Cerebellum (tissue), 4 donors: ENCODE measurements at places on chromosomes 7 and 10.
A peak's percentile ranks its signal among the peaks of the same experiment; 100 is the strongest.

- DNase-seq: no peak
These were observed 53.2 kb downstream of the NPY start for GRCh38 chr7:24337180-24337579.

GRCh38 chr7:45240926-45241325 lies 83.3 kb downstream of the RAMP3 start:
- no peak for DNase-seq

DNA sequence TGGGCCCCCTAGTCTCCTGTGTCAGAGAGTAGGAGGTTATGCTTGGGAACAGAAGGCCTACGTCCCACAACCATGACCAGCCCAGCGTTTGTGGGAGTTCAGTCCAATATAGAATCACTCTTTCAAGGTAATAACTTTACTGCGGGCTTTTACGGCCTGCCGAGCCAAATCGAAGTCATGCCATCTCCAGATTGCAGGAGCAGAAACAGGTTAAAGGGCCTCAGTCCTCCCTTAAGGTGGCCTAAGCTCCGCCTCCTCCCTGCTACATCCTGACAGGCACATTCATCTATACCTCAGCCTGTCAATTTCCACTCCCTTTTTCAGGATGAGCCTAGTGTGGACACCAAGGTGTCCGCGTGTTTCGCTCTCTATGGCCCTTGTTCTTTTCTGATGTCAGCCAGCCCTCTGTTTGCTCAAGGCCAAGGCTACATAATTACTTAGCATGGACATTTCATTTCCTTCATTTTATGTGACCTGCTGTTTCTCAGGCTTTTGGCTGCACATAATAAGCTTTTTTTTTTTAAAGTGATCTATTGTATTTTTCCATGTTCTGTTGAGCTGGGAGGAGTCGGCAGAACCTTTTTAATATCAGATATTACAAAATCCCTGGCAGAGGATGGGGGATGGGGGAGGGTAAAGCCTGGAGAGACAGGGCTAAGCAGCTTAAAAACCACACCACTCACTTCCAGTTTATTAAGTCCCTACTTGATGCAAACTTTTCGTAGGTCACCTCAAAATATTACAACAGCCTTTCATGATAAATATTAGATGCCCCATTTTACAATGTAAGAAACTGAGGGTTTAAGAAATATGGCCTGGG lies 84.6 kb downstream of the CACNB2 start:
- DNase-seq: no peak

GRCh38 chr10:117860823-117861222 lies 185.9 kb downstream of the RAB11FIP2 start:
- no peak for DNase-seq

DNA sequence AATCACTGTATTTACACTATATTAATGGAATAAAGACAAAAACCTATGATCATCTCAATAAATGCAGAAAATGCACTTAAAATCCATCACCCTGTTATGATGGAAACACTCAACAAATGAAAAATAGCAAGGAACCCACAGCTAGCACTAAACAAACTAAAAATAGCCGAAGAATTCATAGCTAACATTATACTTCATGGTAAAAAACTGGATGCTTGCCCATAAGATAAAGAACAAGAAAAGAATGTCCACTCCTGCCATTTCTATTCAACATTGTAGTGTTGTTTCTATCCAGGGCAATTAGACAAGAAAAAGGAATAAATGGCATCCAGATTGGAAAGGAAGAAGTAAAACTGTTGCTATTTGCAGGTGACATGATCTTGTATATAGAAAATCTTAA lies 142.1 kb downstream of the STK31 start:
- no peak for DNase-seq

- no peak for DNase-seq
These were observed 337.6 kb downstream of the CDC14C start for GRCh38 chr7:49261928-49262327.

GRCh38 chr7:157418204-157419034 lies 81.6 kb downstream of the DNAJB6 start:
- no peak for DNase-seq

GRCh38 chr7:22563621-22564241 lies 63.7 kb upstream of the STEAP1B start:
- no peak for DNase-seq

- no peak for DNase-seq
These were observed 6.0 kb upstream of the NANOS1 start for GRCh38 chr10:119023553-119023868.

GRCh38 chr7:983004-983615 lies at the start of gene CYP2W1:
TSS of gene CYP2W1 (plus strand) at chr7:983181. CDS start at chr7:983212, 31 bp downstream.
- DNase-seq: no peak

DNA sequence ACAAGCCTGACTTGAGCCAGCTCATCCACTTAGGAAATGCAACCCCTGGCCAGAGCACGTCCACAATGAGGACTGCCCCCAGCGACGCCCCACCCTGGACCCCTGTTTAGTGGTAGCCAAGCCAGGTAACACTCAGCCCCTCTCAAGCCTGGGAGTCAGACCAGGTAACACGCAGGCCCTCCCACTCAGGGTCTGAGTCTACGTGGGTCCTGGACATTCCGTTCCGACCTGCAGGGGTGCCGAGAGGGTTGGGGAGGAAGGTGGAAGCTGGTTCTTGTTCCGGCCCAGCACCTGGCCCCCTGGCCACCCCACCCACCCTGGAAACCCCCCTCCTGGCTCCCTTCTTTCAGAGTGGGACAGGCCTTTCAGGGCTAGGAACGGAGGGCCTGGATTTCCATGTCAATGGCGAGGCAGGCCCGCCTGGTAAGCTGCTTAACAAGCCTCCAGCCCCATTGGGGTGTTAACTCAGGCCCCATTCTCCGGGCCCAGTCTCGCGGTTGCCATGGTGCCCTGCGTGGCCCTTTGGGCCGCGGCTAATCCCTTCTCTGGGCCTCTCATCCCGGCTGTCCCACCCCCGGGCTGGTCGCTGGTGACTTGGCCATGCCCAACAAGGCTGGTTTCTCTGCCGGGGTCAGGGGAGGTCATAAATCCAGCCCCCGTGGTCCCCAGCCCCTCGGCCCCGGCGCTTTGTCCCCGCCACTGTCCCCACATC lies 19.7 kb upstream of the LFNG start:
- no peak for DNase-seq

DNA sequence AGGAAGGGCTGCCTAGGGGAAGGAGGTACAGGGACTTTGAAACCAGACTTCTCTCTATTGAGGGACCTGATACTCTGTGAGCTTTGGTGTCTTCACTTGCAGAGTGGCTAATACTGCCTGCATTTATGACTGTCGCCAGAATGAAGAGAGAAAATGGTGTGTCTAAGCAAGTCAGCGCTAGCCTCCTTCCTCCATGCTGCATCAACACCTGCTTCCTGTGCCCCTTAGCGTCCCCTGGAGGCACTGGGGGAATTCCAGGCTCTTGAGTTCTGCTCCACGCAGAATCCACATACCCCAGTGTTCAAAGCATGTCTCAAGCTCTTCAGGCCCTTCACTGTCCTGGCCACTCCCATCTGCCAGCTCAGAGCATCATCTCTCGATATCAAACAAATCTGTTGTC lies 140.5 kb downstream of the PKD1L1 start:
- DNase-seq: no peak

DNA sequence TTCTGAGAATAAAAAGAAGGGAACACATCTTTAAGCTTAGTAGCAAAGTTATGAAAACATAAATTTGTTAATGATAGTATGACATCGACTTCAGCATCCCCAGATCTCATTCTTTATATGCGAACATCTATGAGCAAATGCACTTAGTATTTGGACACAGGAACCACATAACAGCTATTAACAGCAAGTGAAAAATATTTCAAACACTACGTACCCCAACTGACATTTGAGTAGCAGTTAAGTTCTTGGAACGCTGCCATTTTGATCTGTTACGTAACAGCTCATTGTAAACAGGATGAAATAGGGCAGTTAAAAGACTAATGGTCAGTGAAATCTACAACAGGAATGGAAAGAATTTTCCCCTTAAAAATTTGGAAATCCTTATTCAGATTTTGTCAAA lies 428.9 kb downstream of the TNS3 start:
- DNase-seq: peak; percentile 13

DNA sequence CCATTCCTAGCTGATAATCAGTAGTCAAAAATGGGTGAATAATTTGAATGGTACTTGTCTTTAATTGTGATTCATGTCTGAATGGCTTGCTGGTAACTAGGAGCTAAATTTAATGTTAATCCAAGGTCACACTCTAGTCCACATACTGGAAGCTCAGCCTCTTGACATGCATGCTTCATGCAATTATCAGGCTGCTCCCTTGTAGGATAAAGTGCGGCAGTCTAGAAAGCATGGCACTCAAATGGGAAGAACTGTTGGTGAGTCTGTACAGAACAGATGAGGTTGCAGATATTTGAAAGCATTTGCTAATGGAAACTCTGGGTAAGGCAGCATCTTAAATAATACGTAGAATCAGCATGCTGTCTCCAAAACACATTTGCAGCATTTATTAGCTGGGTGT lies 499.4 kb downstream of the AUTS2 start:
- DNase-seq: no peak

GRCh38 chr7:142508251-142508650 lies 241.0 kb upstream of the PRSS1 start:
- no peak for DNase-seq

- DNase-seq: no peak
These were observed 5.3 kb downstream of the CPXM2 start for GRCh38 chr10:123886292-123886691.

- no peak for DNase-seq
These were observed 91.7 kb upstream of the PITRM1 start for GRCh38 chr10:3264161-3264761.

- DNase-seq: no peak
These were observed 1.2 kb downstream of the BMI1 start for GRCh38 chr10:22321924-22322640.

GRCh38 chr7:7449055-7449454 lies 86.6 kb downstream of the COL28A1 start:
- DNase-seq: no peak

- DNase-seq: no peak
These were observed 24.6 kb upstream of the BMPER start for GRCh38 chr7:33880787-33881186.

DNA sequence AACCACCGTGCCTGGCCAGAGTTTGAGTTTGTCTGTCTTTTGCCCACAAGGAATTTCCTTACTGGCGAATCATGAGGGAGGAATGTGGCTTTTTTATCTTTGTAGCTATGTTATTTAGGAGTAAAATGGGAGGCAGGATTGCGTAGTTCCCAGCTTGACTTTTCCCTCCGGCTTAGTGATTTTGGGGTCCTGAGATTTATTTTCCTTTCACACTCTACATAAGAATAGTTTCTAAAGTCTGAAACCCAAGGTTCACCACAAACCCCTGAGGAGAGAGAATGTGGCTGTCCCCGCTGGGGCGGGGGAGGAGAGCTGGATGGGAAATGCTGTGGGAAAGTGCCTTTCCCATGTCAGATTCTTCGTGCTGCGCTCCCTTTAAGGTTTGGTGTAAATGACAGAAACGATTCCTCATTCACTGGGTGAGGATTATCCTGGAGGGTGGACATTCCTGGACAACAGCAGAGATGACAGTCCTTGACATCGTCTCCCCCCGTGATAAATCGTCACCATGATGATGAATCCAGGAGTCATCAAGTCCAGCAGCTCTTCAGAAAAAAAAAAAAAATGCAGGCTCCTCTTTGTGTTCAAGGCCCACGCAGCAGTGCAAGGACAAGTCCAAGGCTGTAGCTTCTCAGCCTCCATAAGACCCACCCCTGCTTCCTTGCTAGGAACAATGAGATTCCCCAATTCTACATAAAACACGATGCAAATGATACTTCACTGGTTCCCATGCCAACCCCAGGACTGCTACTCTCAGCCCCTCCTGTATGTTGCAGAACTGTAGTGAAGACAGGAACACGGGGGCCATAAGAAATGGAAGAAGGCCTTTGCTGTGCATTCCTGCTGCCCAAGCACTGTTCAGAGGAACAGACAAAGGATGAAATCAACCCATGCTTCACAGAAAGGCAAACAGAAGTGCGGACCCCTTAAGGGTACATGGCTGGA lies 233.1 kb downstream of the CCDC3 start:
- no peak for DNase-seq

DNA sequence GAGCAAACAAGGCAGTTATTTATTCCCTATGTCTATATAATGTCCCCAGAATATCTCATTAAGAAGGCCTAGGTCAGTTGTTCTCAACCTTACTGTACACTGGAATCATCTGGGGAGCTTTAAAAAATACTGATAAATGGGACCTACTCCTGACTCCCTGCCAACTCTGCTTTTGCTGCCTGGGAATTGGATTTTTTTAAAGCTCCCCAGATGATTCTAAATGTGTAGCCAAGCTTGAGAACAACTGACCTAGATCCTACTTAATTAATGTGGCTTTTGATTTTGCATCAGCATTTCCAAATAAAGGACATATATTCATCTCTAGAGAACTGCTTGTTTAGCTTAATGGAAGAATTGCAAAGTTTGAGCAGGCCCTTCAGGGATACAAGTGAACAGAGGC lies 91.7 kb upstream of the HPS1 start:
- DNase-seq: no peak

DNA sequence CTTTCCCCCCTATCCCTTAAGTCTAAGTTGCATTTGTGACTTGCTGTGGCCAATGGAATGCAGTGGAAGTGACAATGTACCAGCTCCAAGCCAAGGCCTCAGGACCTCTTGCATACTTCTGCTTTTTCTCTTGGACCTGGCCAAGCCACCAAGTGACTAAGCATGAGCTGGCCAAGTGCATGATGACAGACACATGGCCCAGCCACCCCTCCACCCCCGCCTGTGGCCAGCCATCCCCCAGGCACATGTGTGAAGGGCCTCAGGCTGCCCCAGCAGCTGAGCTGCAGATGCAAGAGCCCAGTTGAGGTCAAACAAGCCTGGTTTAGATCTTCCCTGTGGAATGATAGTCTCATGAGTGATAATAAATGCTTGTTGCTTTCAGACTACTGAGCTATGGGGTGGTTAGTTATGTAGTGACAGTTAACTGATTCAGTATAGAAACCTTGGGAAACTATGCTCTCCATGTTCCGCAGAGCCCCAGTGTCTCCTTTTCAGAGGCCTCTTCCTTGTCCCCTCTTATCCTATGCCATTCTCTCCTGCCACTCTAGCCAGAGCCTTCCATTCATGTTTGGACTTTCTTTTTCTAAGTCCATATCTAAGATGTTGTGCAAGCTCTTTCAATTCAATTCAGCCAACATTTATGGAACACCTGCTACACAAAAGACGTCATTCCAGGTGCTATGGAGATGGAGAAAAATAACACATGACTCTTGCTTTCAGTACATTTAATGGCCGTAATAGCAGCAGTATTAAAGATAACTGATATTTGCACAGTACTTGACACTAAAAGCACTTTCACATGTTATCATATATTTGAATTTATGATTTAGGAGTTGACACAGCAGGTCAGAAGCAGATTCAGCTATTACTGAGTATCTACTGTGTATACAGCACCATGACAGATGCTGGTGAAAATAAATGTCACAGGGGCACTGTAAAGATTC lies 55.5 kb upstream of the LOXL4 start:
- no peak for DNase-seq

DNA sequence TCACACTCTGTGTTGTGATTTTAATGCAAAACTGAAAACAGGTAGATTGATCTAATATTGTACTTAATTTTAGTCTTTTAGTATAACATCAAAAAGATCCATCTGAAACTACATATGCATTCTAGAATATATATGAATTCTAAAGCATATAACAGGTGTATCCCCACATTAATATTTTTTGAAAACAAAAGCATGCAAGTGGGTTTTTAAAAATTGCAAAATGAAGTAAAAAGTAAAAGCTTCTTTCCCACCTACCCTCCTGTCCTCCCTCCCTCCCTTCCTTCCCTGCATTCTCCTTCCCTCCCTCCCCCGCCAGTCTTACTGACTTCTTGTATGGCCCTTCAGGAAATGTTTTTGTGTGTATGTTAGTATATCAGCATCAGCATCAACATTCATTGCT lies 14.6 kb upstream of the STMP1 start:
- no peak for DNase-seq
